ENCODE measurements at places on chromosomes 1 and 21.
A peak's percentile ranks its signal among the peaks of the same experiment; 100 is the strongest.

DNA sequence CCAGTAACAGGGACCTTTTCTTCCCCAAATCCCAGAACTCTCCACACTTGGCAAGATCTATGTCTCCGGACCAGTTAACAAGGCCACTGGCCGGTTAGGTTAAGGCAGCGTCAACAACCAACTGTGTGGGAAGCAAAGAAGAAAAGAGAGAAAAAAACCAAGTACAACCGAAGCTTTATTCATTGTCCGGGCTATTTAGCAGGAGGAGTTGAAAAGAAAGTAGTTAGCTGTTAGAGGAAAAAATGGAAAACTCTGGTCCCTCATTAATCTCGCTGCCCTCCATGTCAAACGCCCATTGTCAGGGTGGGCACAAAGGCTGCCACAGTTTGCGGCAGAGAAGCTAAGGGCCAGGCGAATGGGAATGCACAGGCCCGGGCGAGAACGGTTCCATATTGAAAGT, 49.3 kb upstream of the GRIK3 start:
- no peak for DNase-seq

DNA sequence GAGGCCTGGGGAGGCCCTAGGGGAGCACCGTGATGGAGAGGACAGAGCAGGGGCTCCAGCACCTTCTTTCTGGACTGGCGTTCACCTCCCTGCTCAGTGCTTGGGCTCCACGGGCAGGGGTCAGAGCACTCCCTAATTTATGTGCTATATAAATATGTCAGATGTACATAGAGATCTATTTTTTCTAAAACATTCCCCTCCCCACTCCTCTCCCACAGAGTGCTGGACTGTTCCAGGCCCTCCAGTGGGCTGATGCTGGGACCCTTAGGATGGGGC, 5.2 kb downstream of the ELF3 start:
- DNase-seq: no peak

- no peak for DNase-seq
Observed at GRCh38 chr1:40851643-40852042, 10.5 kb downstream of the CITED4 start.

DNA sequence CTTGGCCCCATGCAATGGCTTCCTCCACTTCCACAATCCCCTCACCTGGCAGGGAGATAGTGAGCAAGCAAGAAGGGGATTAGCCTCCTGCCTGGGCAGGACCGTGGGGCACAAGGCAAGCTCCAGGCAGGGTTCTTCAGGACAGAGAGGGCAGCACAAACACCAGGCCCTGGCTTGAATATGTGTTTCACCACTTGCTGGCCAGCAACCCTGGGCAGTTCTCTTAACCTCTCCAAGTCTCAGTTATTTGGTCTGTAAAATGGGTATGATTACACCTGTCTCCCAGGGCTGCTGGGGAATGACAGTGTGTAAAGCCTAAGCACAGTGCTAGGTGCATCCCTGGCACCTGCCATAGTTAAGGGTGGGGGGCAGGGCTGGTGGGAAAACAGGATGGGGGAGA, 31.9 kb downstream of the H3-3A start:
- peak; percentile 26 for DNase-seq

- DNase-seq: no peak
Observed at GRCh38 chr1:227947386-227947675, 401 bp downstream of the WNT9A start.

GRCh38 chr1:51242546-51242945, 6.5 kb downstream of the RNF11 start:
- DNase-seq: no peak

- no peak for DNase-seq
Observed at GRCh38 chr1:51669272-51669671, 52.4 kb downstream of the OSBPL9 start.

GRCh38 chr1:87951852-87952251, 623.2 kb downstream of the LMO4 start:
- DNase-seq: no peak

DNA sequence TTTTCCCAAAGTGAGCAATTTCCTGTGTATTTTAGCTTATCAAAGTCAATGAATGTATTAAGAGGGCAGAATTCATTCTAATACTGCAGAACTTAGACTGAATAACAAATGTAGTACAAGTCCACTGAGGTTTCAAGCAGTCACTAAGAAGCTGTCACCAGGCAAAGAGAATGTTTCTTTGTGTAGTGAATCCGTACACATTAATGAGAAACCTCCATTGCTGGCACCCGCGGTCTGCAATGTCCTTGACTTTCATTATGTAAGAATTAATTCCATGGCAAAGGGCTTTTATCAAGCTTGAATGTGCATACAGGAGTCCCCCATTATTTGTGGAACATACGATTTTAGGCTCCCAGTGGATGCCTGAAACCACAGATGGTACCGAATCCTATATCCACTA, 719.5 kb upstream of the TMPRSS15 start:
- DNase-seq: no peak

DNA sequence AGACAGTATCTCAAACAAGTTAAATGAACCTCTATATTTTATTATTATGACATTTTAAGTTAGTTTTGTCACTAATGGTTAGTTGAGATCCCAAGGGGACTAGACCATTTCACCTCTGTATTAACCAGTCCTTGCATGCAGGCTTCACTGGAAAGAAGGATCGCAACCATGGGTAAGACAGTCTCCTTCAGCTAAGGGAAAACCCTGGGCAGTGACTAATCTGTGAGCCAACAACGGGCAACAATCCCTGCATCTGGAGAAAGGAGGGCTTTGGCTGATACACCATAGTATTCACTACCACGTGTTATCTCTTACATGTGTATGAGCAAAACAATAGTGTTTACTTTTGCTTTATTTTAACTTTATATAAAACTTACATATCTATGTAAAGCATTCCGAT, 708.8 kb upstream of the CHRM3 start:
- DNase-seq: no peak

GRCh38 chr1:236467327-236467641, 56.5 kb upstream of the LGALS8 start:
- no peak for DNase-seq

- DNase-seq: no peak
Observed at GRCh38 chr1:110976089-110976488, 12.4 kb upstream of the LRIF1 start.

GRCh38 chr1:111758373-111758772, 2.7 kb downstream of the DDX20 start:
- no peak for DNase-seq

DNA sequence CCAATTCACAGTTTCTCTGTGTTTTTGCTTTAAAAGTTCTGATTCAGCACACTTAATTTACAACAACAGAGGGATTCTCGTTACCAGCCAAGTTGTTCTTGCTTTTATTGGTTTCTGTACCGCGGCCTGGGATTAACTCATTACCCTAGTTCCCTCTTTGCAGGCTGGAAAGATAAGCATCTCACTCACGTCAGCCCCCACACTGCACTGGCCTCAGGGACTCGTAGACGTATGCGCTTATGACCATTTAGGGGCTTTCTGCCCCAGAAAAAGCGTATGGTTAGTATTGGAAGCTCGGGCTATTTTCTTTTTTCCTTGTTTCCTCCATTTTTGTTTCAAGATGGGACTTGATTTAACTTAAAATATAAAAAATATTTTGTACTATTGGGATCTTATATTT, 76.0 kb downstream of the POFUT2 start:
- DNase-seq: no peak

DNA sequence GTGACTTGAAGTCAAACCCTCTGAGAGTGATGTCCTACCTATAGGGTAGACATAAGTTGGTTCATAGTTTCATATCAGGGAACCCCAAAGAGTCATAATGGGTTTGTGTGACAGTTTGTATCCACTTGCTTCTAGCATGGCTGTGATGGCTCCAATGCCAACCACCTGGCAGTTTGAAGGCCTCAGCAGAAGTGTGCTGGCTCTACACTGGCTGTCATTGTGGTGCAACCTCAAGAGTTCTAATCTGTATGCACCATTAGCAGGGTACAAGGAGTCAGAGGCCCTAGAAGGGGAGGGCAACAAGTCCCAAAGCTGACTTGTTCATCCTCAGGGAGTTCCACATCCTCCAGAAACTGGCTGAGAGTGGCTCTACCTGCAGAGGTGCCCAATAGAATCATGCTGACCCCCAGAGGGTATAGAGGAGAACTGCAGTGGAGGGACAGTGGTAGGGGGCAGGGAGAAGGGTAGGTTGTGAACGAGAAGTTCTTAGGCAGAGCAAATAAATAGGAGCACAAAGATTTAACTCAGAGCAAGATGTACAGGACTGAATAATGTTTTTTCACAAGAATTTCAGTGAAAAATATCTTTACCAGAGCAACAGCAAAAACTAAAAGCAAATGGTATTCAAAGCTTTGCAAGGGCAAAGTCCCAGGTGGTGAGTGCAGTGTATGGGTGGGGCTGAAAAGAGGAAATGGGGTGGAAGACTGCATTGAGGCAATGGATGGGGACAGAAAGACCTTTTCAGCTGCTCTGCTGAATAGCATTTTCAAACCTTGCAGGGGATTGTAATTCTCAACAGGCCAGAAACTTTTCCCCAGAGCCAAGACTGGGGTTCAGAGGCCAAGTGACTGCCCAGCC, 3.2 kb downstream of the FCRL2 start:
- no peak for DNase-seq

GRCh38 chr1:201656311-201657032, 117.5 kb downstream of the NAV1 start:
- no peak for DNase-seq

DNA sequence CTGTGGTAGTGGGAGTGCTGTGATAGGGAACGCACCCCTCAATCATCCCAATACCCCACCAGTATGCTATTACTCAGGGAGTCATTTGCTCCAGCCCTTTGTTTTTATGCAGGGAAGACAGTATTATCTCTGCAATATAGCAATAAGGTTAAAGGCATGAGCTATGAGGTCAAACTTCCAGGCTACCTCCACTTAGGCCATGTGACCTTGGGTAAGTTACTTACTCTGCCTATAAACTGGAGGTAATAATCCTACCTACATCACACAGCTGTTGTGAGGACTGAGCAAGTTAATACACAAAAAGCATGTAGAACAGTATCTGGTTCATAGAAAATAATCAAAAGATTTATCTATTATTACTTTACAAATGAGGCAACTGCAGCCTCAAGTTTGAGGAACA, 30.1 kb downstream of the MEF2D start:
- no peak for DNase-seq

- no peak for DNase-seq
Observed at GRCh38 chr1:220316305-220316704, 44.1 kb upstream of the RAB3GAP2 start.

- DNase-seq: no peak
Observed at GRCh38 chr21:14603202-14603601, 57.1 kb upstream of the SAMSN1 start.

DNA sequence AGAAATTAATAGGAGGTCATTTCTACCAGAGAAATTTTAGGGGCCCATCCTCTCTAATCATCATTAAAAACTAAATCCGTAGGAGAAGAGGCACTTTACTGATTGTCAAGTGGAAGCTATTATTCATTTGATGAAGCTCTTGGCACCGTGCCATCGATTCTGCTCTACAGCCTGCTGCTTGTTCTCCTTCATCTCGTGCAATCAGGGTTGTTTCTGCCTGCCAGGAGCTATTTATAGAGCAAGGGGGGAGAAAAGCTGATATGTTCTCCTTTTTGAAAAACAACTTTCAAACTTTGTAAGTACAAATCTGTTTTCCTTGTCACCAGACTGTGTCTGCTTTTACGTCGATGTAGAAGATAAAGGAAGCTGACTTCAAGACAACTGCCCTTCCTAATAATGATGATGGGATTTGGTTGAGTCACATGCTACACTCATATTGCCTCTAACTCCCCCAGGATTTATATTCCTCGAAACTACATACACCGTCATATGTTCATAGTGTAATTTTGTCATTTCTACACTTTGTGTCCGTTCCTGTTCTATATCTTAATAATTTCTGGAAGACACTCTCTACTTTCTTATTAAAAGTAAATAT, 169.6 kb upstream of the LHX8 start:
- no peak for DNase-seq

- DNase-seq: no peak
Observed at GRCh38 chr1:103460511-103460910, 65.0 kb upstream of the RNPC3 start.

GRCh38 chr1:10830961-10831668, 34.7 kb upstream of the CASZ1 start:
- DNase-seq: no peak

DNA sequence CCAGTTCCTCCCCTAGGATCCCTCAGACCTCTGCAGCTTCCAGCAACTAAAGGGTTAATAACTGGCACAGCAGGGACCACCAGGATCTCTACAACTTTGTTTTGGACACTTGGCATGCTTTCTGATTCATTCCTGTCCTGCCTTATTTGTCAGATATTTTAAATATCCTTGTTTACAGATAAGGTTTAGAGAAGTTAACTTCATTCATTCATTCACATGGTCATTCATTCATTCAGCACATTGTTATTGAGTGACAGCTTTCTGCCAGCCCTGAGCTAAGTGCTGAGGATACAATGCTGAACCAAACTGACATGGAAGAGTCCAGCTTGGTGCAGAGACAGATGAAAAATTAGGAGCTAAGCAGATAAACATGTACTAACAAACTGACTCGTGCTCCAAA, 8.8 kb upstream of the PHC2 start:
- no peak for DNase-seq

- DNase-seq: no peak
Observed at GRCh38 chr1:93619507-93620171, 62.0 kb downstream of the BCAR3 start.

DNA sequence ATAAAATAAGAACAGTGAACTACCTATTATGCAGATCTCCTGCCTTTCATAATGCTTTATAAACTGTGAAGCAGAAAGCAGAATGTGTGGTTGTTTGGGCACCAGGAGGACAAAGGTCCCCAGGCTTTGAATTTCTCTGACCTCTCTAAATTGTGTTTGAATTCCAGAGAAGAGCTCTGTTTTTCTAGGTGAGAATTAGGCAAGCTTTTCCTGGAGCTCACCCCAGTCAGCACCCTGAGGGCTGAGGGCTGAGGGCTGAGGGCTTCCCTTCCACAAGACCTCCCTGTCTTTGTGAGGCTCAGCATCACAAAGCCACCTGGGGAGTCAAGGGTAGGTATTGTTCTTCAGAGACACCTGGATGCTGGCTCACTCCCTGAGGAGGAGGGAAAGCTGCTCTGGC, 45.5 kb upstream of the LRIG2 start:
- DNase-seq: no peak

- DNase-seq: no peak
Observed at GRCh38 chr21:16473988-16474387, 744.2 kb downstream of the USP25 start.

- DNase-seq: no peak
Observed at GRCh38 chr1:93237021-93237420, 56.5 kb downstream of the CCDC18 start.

- no peak for DNase-seq
Observed at GRCh38 chr1:63935143-63935542, 161.3 kb downstream of the ROR1 start.

- no peak for DNase-seq
Observed at GRCh38 chr1:178385662-178386061, 111.1 kb downstream of the CLEC20A start.

- DNase-seq: no peak
Observed at GRCh38 chr1:76866566-76866965, 714 bp upstream of the ST6GALNAC5 start.
